ENCODE measurements at places on chromosomes 4 and X.

GRCh38 chr4:151729731-151730559 lies 30.9 kb downstream of the GATB start:
- no peak for DNase-seq

GRCh38 chr4:122705009-122705408 lies 27.5 kb upstream of the BBS12 start:
- DNase-seq: no peak

GRCh38 chr4:180615746-180616145 lies 1627.5 kb upstream of the TENM3 start:
- DNase-seq: no peak

DNA sequence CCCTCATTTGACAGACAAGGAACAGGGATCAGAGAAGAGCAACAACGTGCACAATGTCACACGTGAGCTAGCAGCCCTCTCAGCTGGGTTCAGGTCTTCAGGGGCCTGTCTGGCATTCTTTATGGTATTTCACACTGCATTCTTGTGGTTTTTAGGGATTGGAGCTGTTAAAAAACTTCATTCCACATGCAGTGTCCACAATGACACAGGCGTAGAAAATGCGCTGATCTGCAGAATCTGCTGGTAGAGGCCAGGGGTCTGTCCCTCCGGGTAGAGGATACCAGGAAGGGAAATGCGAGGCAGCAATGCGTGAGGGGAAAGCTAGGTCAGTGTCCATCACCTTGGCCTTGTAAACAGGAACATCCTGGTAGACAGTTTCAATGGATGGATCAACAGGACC lies 36.6 kb downstream of the MAP7D3 start:
- no peak for DNase-seq

DNA sequence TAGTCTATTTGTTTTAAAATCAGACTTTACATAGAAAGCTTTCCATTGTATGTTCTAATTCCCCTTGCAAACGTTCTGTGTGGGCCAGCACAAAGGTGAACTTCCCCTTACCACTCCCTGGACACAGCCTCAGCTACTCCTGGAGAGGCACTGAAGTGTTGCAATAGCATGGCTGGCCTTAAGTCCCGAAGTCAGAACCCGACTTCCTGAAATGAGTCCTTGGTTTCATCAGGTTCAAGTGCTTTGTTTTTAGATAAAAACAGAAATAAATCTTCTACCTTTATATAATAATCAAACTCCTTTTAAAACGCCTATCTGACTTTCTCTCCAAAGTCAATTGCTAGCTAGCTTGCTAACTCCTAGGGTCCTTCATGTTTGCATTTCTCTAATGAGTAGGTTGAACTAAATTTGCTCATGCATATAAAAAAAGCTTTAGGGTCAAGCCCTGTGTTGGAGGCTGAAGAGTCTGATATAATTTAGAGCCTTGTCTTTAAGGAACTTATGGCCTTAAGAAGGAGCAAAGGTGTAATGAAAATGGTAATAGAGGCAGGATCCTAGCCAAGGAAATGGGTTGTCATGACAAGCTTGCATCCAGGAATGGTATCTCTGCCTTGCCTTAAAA lies 9.0 kb downstream of the BMP3 start:
- DNase-seq: no peak

- DNase-seq: no peak
These were observed 24.0 kb downstream of the C4orf51 start for GRCh38 chr4:145703850-145704497.

GRCh38 chrX:109655502-109656201 lies 30.7 kb upstream of the KCNE5 start:
- no peak for DNase-seq

- DNase-seq: no peak
These were observed 12.2 kb downstream of the MGAT4D start for GRCh38 chr4:140485939-140486338.

DNA sequence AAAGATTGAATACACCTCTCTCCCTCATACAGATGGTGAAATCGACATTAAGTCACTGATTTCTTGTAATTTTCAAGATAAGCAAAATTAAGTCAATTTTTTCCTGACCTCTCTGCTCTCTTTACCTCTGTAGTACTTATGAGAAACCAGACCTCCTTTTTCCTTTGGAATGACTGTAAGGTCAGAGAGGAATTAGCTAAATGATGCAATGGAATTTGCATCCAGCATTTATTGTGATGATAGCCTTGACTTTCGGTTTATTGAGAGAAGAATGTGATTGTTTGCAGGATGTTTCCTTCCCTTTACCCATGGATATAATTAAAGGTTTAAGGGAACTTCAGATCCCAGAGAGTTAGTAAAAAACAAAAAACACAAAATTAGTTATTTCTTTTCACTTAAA lies 22.4 kb downstream of the STK26 start:
- DNase-seq: no peak

- DNase-seq: no peak
These were observed 113.0 kb downstream of the ARX start for GRCh38 chrX:24902806-24903205.

- no peak for DNase-seq
These were observed 215.9 kb upstream of the AADAT start for GRCh38 chr4:170305627-170306026.

- no peak for DNase-seq
These were observed 40.1 kb downstream of the BTC start for GRCh38 chr4:74754218-74754617.

DNA sequence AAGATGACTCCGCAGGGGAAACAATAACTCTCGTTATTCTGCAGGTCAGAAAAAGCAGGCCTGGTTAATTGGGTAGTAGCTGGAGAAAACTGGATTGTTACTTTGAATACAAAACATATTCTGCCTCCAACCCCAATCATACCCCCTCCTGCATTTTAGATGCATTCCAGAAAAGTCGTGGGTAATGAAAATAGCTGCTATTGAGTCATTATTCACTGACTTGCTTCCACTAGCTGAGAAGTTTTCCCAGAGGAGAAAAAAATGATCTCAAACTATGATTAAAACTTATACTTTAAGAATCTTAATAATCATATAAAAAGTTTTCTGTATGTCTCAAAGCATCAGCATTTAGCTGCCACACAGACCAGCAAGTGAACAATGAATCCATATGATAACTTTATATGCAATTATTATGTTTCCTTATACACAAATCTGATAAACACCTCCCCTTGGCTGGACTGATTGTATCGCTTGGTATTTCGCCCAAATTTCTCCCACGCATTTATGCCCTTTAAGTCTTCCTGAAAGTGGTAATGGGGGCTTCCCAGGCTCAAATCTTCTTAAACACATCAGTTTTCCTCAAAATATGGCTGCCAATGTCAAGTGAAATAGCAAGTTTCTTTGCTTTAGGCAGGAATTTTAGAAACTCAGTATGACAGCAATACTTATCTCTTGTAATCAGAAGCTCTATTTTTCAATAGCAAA lies 181.0 kb downstream of the LDB2 start:
- DNase-seq: no peak

- no peak for DNase-seq
These were observed 178.7 kb upstream of the MAGEE2 start for GRCh38 chrX:75963774-75964173.

GRCh38 chrX:72371405-72371804 lies 65.7 kb upstream of the CITED1 start:
- DNase-seq: no peak

- no peak for DNase-seq
These were observed 102.1 kb upstream of the VAMP7 start for GRCh38 chrX:155778844-155779553.

DNA sequence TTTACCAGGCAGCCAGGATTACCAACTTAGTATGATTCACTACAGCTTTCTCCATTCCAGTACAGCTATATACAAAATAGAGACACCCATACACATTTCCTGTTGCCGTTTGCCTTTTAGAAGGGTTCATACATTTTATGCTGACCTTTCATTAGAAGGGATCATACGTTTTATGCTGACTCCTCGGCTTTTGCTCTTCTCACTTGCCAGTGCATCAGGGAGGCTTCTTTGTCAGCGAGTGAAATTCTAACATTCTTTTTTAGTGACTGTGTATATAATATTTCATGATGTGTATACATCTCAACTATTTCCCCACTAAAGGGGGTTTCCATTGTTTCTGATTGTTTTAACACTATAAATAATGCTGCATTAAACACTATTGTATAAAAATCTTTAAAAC lies 552.6 kb downstream of the TRIML1 start:
- DNase-seq: no peak

DNA sequence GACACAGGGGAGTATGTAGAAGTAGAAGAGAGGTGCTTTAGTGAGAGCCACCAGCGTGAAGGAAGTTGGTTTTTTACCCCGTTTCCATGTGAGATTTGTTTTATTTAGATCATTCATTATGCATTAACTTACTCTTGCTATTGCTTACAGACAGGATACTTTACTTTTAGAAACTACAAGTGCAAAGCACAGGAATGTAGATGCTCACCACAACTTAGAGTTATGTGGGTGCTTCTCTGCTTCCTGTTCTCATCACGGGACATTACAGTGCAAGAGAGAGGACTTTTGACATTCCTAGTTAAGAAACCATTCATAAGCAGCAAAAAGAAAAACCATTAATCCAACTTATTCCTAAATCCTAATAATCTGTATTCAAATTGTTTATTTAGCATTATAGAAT lies 25.6 kb upstream of the SPANXD start:
- DNase-seq: no peak

- DNase-seq: no peak
These were observed 279.3 kb upstream of the DIPK2B start for GRCh38 chrX:45479835-45480422.

- no peak for DNase-seq
These were observed 186.0 kb downstream of the CRLF2 start for GRCh38 chrX:1026263-1027015.

GRCh38 chr4:164779811-164780216 lies 25.9 kb downstream of the SMIM31 start:
- DNase-seq: no peak

DNA sequence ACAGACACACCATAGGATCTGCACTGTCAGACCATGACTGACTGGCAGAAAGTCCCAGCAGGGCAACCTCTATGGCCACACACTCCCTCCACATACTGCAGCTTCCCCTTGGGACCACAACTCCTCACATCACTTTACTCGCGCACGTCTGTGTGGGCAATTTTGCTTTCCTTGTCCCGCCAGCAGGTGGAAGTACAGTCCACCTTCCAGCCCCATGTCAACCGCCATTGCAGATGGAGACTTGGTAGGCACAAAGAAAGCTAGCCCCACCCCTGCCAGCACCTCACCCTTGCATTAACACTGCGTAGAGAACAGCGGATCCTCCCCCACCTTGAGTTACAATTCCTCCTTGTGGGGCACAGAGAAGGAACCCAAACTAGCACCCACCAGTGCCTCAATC lies 74.4 kb upstream of the NAP1L2 start:
- no peak for DNase-seq

- DNase-seq: no peak
These were observed 353.0 kb downstream of the ADAM29 start for GRCh38 chr4:175271010-175271630.

DNA sequence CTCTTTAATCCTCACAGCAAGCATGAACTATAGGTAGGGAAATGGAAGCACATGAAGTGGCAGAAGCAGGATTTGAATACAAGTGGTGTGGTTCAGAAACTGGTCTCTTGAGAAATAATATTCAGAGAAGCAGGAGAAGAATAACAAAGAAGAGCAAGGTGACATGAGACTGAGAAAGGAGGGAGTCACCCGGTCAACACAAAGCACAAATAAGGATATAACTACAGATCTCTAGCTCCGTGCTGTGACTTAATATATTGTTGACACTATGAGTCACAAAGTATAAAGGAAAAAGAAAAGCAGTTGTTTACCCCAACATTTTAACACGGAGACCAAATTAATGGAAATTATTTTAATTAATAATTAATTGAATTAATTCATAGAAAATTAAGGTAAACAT lies 204.5 kb downstream of the CPE start:
- no peak for DNase-seq

DNA sequence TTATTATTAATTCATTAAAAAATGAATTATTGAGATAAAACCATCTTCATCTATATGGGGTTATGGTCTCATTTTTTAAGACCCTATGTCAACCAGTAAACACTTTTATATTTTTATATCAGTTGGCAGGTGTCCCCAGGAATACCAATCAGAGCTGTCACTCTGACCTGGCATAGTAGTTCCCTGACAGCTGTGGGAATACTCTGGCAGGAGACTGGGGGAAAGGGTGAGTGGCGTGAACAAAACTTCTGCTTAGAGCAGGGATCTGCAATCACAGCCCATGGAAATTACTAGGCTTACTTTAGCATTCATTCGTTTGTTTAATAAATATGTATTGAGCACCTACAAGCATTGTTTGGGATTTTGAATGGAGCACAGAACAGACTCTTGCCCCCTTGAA lies 254.1 kb upstream of the KLF3 start:
- no peak for DNase-seq

DNA sequence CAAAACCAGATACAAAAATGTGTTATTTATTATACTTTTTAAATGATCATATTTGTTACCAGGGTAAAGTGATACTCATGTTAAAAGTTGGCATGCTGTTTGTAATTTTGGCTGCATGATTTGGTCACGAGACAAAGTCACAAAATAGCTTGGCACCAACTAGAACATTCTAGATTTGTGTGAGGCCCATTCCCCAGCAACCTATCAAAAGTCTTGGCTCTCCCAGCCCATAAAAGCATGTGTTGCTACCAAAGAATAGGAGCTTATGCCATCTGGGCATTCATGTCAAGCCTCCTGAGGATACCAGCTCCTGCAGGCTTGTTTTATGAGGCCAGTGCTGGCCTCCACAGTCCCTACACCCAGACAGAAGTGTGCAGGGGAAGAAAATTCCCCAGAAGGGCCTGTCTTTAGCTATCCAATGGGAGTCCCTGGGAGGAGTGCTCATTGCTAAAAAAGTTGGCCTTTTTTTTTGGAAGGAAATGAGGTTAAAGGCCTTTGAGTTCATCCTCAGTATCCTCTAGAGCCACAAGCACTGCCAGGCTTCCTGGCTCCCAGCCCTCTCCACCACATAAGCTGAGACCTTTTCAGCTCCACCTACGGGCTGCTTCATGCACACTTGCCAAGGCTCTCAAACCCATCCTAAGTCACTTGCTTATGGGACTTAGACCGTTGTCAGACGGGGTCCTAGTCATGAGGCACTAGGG lies 211.9 kb upstream of the EOLA2 start:
- no peak for DNase-seq

GRCh38 chrX:13048280-13048679 lies 3.9 kb upstream of the FAM9C start:
- DNase-seq: no peak

GRCh38 chr4:96240041-96240440 lies 400.1 kb downstream of the PDHA2 start:
- no peak for DNase-seq

GRCh38 chr4:108191269-108191914 lies 22.7 kb upstream of the LEF1 start:
- DNase-seq: no peak

DNA sequence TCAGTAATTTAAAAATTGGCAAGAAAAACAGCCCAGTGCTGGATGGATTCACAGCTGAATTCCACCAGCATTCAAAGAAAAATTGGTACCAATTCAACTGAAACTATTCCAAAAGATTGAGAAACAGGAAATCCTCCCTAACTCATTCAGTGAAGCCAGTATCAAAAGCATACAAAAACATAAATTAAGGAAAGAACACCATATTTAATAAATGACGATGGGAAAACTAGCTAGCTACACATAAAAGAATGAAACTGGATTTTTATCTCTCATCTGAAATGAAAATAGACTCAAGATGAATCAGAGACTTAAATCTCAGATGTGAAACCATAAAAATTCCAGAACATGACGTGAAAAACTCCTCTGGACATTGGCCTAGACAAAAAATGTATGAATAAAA lies 516.8 kb upstream of the SPANXN1 start:
- no peak for DNase-seq

All from stimulated activated CD8-positive, alpha-beta memory T cell treated with anti-CD3 and anti-CD28 coated beads, Interleukin-7, amount 100 ng/mL, for 4 hours (primary cell).